Fibroblast of villous mesenchyme (primary cell): ENCODE measurements at places on chromosomes 4 and X. TPM values are rescaled to one million over a fixed set of nuclear protein-coding genes. Genes with fewer than 3 reads are reported as not detected.

IQCM gene
- not detected in 2 replicates for total RNA-seq

CT47B1 gene
- total RNA-seq = not detected in 2 replicates

FRAS1 gene
- total RNA-seq = 0.97 and 1.3 TPM in 2 replicates

SLC9B1 gene
- 0.43 and 0.64 TPM in 2 replicates for total RNA-seq

RHOXF1 gene
- total RNA-seq = not detected in 2 replicates

BMPR1B gene
- total RNA-seq = 2.3 and 4.3 TPM in 2 replicates

PRKG2 gene
- total RNA-seq = under 0.01 and 0.64 TPM in 2 replicates

MAGEB2 gene
- total RNA-seq = 2.6 TPM in 1 of 2 replicates, not detected in the other

HS3ST1 gene
- not detected in 2 replicates for total RNA-seq

MSX1 gene
- total RNA-seq = 3.2 and 4.3 TPM in 2 replicates

LARP1B gene
- total RNA-seq = 22.5 and 25.5 TPM in 2 replicates

NAAA gene
- total RNA-seq = 23.5 and 54.8 TPM in 2 replicates

GATA1 gene
- not detected in 2 replicates for total RNA-seq

QRFPR gene
- total RNA-seq = not detected in 2 replicates

MAGEC1 gene
- total RNA-seq = not detected in 2 replicates

PLS3 gene
- total RNA-seq = 271 and 323 TPM in 2 replicates

POLN gene
- total RNA-seq = 1.6 and 4.7 TPM in 2 replicates

RBMXL3 gene
- total RNA-seq = not detected in 2 replicates

RNF128 gene
- 0.32 and 0.43 TPM in 2 replicates for total RNA-seq

GAGE12E gene
- total RNA-seq = not detected in 2 replicates

CDK16 gene
- total RNA-seq = 81.6 and 95.0 TPM in 2 replicates

DCLK2 gene
- total RNA-seq = 13.0 and 24.2 TPM in 2 replicates

MAGEC3 gene
- not detected in 2 replicates for total RNA-seq

CYSLTR1 gene
- total RNA-seq = under 0.01 TPM in 1 of 2 replicates, not detected in the other

CLIC2 gene
- 1.3 and 2.6 TPM in 2 replicates for total RNA-seq

ARHGAP24 gene
- total RNA-seq = 37.0 and 56.6 TPM in 2 replicates

TXK gene
- total RNA-seq = 0.64 and 0.86 TPM in 2 replicates

ALAS2 gene
- total RNA-seq = not detected in 2 replicates

GPR173 gene
- total RNA-seq = 3.5 and 3.9 TPM in 2 replicates

MTNR1A gene
- total RNA-seq = not detected in 2 replicates

PAGE1 gene
- total RNA-seq = not detected in 2 replicates

FAM47A gene
- total RNA-seq = not detected in 2 replicates

PRICKLE3 gene
- 5.2 TPM in 2 replicates for total RNA-seq

EPGN gene
- total RNA-seq = 0.32 and 0.43 TPM in 2 replicates

CAPN6 gene
- 0.97 and 1.3 TPM in 2 replicates for total RNA-seq

ASMT gene
- not detected in 2 replicates for total RNA-seq

CYLC1 gene
- not detected in 2 replicates for total RNA-seq

EGF gene
- 1.9 and 6.5 TPM in 2 replicates for total RNA-seq

CXCL5 gene
- total RNA-seq = 0.32 and 2.2 TPM in 2 replicates

SSX1 gene
- total RNA-seq = not detected in 2 replicates

ADGRL3 gene
- total RNA-seq = 1.3 and 2.2 TPM in 2 replicates

CT55 gene
- not detected in 2 replicates for total RNA-seq

CT45A5 gene
- not detected in 2 replicates for total RNA-seq

HERC6 gene
- 8.7 and 12.5 TPM in 2 replicates for total RNA-seq

FGF13 gene
- under 0.01 TPM in 1 of 2 replicates, not detected in the other for total RNA-seq

ZNF41 gene
- 7.7 and 12.5 TPM in 2 replicates for total RNA-seq

GAGE12J gene
- not detected in 2 replicates for total RNA-seq

STEEP1 gene
- total RNA-seq = 26.8 and 32.5 TPM in 2 replicates

CTAG1A gene
- not detected in 2 replicates for total RNA-seq

HEPH gene
- total RNA-seq = 1.3 and 4.8 TPM in 2 replicates
